ENCODE measurements at places on chromosomes 2 and 18. TPM values are rescaled to one million over a fixed set of nuclear protein-coding genes. Genes with fewer than 3 reads are reported as not detected.
A peak's percentile ranks its signal among the peaks of the same experiment; 100 is the strongest.

The NPPC gene
- 0.77 TPM for total RNA-seq

The EN1 gene
- total RNA-seq, result not detected

The COL4A4 gene
- total RNA-seq, result 14.0 TPM

The EFHD1 gene
- 8.6 TPM for total RNA-seq

The NEUROD1 gene
- not detected for total RNA-seq

The DSG2 gene
- total RNA-seq, result 26.8 TPM

The CHRND gene
- total RNA-seq, result not detected

The LCT gene
- 0.06 TPM for total RNA-seq

The AQP4 gene
- total RNA-seq, result 191 TPM

- peaks cover 3% of the 10 kb centered on the region for H3K4me1 ChIP-seq
- H3K27me3 ChIP-seq, result no peaks in the 10 kb centered on the region
- H3K27ac ChIP-seq, result no peak overlapping the region
- no peak overlapping the region for H3K4me3 ChIP-seq
- DNase-seq, result no peak
These were observed 4.3 kb downstream of the DBI start for GRCh38 chr2:119371111-119371510.

DNA sequence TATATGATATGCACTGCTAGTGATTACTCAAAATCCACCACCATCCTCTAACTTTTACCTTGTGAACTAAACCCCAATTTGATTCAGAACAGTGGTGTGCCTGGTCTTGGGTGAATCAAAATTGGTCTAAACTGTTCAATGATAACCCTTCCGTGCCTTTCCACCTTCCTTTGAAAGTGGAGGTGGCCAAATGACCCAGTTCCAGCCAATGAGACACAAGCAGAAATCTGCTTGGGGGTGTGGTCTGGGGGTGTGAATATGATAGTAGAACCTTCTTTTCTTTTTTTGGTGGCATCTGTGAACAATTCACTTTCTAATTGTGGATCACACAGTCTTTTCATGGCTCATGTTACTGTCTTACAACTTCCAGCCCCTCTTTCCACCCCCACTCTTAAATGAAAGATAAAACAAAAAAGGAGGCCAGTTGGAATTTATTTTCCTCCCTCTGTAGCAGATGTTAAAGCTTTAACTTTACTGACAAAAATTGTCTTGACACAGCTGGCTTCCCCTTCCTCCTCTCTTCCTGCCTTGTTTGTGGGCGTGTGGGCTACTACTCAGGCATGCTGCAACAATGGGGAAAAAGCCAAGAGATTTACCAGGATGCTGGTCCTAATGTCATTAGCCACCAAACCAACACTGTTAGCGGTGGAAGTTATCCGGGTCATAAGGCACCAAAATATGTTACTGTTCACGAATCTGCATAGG is 58.8 kb upstream of the ANKRD44 start:
- no peaks in the 10 kb centered on the region for H3K27me3 ChIP-seq
- H3K4me3 ChIP-seq, result no peak overlapping the region
- no peaks in the 10 kb centered on the region for H3K36me3 ChIP-seq
- DNase-seq, result peak; percentile 25
- H3K4me1 ChIP-seq, result no peaks in the 10 kb centered on the region

DNA sequence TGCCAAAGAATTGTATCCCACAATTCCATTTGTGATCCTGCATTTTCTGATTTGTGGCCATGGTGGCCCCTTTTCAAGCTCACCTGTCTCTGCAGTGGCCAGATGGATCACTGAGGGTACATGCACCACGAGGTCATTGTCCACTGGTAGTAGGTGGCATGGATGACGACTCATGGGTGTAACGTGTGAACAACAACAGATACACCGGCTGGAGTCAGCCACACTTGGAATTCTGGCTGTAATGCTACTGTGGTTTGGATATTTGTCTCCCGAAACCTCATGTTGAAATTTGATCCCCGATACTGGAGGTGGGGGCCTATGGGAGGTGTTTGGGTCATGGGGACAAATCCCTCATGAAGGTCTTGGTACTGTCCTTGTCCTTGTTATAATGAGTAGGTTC is 102.2 kb upstream of the TAF1B start:
- H3K27ac ChIP-seq, result no peak overlapping the region
- no peaks in the 10 kb centered on the region for H3K27me3 ChIP-seq
- no peak overlapping the region for H3K4me3 ChIP-seq

- no peak for DNase-seq
- H3K27me3 ChIP-seq, result no peaks in the 10 kb centered on the region
- H3K27ac ChIP-seq, result no peak overlapping the region
- H3K4me3 ChIP-seq, result no peak overlapping the region
- no peaks in the 10 kb centered on the region for H3K36me3 ChIP-seq
- H3K4me1 ChIP-seq, result no peaks in the 10 kb centered on the region
These were observed 87.5 kb downstream of the TFCP2L1 start for GRCh38 chr2:121197369-121198091.

- H3K27me3 ChIP-seq, result no peaks in the 10 kb centered on the region
- no peak overlapping the region for H3K27ac ChIP-seq
- no peaks in the 10 kb centered on the region for H3K4me1 ChIP-seq
- DNase-seq, result no peak
- no peak overlapping the region for H3K4me3 ChIP-seq
These were observed 12.5 kb upstream of the CHAC2 start for GRCh38 chr2:53755121-53755520.

- H3K4me3 ChIP-seq, result no peak overlapping the region
- DNase-seq, result no peak
- H3K27ac ChIP-seq, result no peak overlapping the region
- no peaks in the 10 kb centered on the region for H3K27me3 ChIP-seq
These were observed 219.5 kb upstream of the SLC39A10 start for GRCh38 chr2:195437521-195437920.

DNA sequence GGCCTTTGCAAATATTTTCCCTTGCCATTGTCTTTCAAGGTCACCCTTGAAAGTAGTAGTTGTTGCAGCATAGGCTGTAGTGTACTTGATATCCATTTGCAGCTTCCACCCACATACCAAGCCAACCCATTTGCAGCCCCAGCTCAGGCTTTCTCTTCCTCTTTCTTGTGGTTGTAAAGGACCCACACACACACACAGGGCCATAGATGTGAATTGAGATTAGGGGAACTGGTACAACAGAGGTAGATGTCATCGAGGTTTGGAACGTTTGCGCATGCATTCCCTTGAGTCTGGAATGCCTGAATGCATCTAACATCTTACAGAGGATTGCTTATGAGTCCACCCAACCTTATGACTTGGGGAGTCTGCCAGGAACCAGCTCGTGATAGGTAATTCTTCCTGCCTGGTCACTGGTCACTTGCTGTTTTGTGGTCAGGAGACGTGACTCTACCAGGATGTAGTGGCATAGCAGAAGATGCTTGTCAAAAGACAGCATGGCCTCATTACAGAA is 91.9 kb downstream of the MRPS9 start:
- H3K4me1 ChIP-seq, result no peaks in the 10 kb centered on the region
- no peak overlapping the region for H3K27ac ChIP-seq
- no peaks in the 10 kb centered on the region for H3K36me3 ChIP-seq
- peaks cover 3% of the 10 kb centered on the region for H3K27me3 ChIP-seq

DNA sequence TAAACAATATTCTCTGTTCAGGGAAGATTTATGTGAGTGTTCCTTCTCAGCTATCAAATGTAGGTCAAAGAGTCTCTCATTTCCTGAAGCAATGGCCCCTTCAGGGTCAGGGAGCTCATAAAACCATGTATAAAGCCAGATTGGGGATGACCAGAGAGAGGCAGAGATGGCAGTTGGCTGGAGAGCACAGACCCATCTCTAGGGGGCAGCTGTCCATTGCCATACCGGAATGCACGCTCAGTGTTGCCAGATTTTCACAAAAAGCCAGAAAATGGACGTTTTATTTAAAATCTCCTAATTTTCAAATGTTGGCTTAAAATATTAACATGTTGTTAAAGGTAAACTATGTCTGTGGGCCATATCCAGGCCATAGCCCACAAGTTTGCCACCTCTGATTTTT is 1920.7 kb upstream of the CELF4 start:
- no peaks in the 10 kb centered on the region for H3K36me3 ChIP-seq
- no peaks in the 10 kb centered on the region for H3K27me3 ChIP-seq
- no peak overlapping the region for H3K27ac ChIP-seq
- no peak overlapping the region for H3K4me3 ChIP-seq
- no peak for DNase-seq

- peak within 1 kb of the TSS; percentile 93 for H3K27ac ChIP-seq
- H3K27me3 ChIP-seq, result no peaks in the 10 kb centered on the region
- H3K4me3 ChIP-seq, result peak within 1 kb of the TSS; percentile 59
- H3K4me1 ChIP-seq, result peaks cover 5% of the 10 kb centered on the region
These were observed at the start of gene ASXL3 for GRCh38 chr18:33577685-33578517. Gene ASXL3, plus strand, starts transcription at chr18:33578219. Its CDS starts 413 bp downstream, at chr18:33578632.

- peaks cover 32% of the 10 kb centered on the region for H3K4me1 ChIP-seq
- peaks cover 8% of the 10 kb centered on the region for H3K36me3 ChIP-seq
- no peak overlapping the region for H3K4me3 ChIP-seq
- H3K27ac ChIP-seq, result no peak overlapping the region
- DNase-seq, result no peak
These were observed 80.4 kb downstream of the STK39 start for GRCh38 chr2:168166902-168167510.

GRCh38 chr2:164622338-164623106 is 1.2 kb upstream of the GRB14 start:
- H3K4me3 ChIP-seq, result no peak overlapping the region
- H3K36me3 ChIP-seq, result no peaks in the 10 kb centered on the region
- H3K27ac ChIP-seq, result no peak overlapping the region
- H3K27me3 ChIP-seq, result peaks cover 9% of the 10 kb centered on the region
- no peak for DNase-seq
- no peaks in the 10 kb centered on the region for H3K4me1 ChIP-seq

- H3K27me3 ChIP-seq, result no peaks in the 10 kb centered on the region
- DNase-seq, result peak; percentile 29
- H3K36me3 ChIP-seq, result no peaks in the 10 kb centered on the region
These were observed 495.8 kb downstream of the NRXN1 start for GRCh38 chr2:50535971-50536759.

GRCh38 chr18:78639006-78639950 is 340.3 kb upstream of the SALL3 start:
- H3K4me3 ChIP-seq, result no peak overlapping the region
- H3K27ac ChIP-seq, result no peak overlapping the region
- H3K36me3 ChIP-seq, result no peaks in the 10 kb centered on the region
- H3K4me1 ChIP-seq, result peaks cover 23% of the 10 kb centered on the region
- DNase-seq, result peak; percentile 14

Measured in lung (tissue), 17 donors.